CD8-positive, alpha-beta T cell (primary cell): ENCODE measurements at places on chromosomes 3 and 15. TPM values are rescaled to one million over a fixed set of nuclear protein-coding genes. Genes with fewer than 3 reads are reported as not detected.

Gene CHD2
- total RNA-seq = 669 TPM

Gene ZNF860
- total RNA-seq = not detected

Gene DAZL
- total RNA-seq = not detected

Gene RASL12
- total RNA-seq = not detected

Gene SEC22A
- 9.1 TPM for total RNA-seq

Gene GNB4
- total RNA-seq = 0.44 TPM

Gene BTLA
- total RNA-seq = 4.6 TPM

Gene ISLR2
- total RNA-seq = not detected
